Adrenal gland (tissue), 19 donors: ENCODE measurements at places on chromosomes 16 and 17. TPM values are rescaled to one million over a fixed set of nuclear protein-coding genes. Genes with fewer than 3 reads are reported as not detected.

DNA sequence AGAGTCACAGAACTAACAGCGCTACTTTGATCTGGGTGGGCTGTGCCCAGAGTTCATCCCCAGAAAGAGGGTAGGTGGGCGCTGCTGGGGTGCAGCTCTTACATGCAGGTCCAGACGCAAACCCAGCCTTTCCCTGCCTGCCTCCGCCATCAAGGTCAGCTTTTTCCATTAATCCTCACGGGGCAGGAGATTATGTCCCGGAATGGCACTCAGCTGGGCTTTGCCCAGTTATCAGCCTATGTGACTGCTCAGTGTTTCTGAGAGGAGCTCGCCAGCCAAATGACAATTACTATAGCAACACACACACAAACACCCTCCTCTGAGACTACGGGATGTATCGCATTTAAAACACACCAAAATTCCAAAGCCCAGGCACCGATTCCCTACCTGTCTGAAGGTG lies 20.1 kb downstream of the GLYR1 start:
- DNase-seq: peak; percentile 74
- H3K4me3 ChIP-seq: no peak overlapping the region
- H3K36me3 ChIP-seq: peaks cover 98% of the 10 kb centered on the region
- no peak overlapping the region for H3K27ac ChIP-seq
- peaks cover 12% of the 10 kb centered on the region for H3K4me1 ChIP-seq

GRCh38 chr17:30207655-30208054 lies 27.8 kb downstream of the SLC6A4 start:
- no peak for DNase-seq
- H3K4me1 ChIP-seq: no peaks in the 10 kb centered on the region
- peaks cover 6% of the 10 kb centered on the region for H3K27me3 ChIP-seq
- no peaks in the 10 kb centered on the region for H3K36me3 ChIP-seq
- no peak overlapping the region for H3K27ac ChIP-seq

DNA sequence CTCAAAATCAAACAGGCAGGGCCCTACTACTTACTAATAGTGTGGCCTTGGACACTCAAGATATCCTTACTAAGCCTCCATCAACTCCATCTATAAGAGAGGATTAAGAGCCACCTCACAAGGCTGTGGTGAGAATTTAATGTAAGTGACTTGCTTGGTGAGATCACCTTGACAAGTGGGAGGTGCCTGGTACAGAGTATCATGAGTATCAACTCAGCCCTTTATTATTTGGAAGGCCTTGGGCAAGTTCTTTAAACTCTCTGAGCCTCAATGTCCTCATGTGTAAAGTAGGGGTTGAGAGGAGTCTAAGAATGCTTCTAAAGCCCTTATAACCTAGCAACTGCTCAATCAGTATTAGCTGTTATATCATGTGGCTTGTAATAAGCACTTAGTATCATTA lies 15.0 kb downstream of the THUMPD1 start:
- H3K4me1 ChIP-seq: no peaks in the 10 kb centered on the region
- no peaks in the 10 kb centered on the region for H3K36me3 ChIP-seq
- no peaks in the 10 kb centered on the region for H3K27me3 ChIP-seq
- H3K4me3 ChIP-seq: no peak overlapping the region
- no peak overlapping the region for H3K27ac ChIP-seq
- no peak for DNase-seq

- no peaks in the 10 kb centered on the region for H3K4me1 ChIP-seq
- no peak for DNase-seq
- no peak overlapping the region for H3K4me3 ChIP-seq
Measured at GRCh38 chr16:72129976-72130656, 36.5 kb downstream of the DHX38 start.

DNA sequence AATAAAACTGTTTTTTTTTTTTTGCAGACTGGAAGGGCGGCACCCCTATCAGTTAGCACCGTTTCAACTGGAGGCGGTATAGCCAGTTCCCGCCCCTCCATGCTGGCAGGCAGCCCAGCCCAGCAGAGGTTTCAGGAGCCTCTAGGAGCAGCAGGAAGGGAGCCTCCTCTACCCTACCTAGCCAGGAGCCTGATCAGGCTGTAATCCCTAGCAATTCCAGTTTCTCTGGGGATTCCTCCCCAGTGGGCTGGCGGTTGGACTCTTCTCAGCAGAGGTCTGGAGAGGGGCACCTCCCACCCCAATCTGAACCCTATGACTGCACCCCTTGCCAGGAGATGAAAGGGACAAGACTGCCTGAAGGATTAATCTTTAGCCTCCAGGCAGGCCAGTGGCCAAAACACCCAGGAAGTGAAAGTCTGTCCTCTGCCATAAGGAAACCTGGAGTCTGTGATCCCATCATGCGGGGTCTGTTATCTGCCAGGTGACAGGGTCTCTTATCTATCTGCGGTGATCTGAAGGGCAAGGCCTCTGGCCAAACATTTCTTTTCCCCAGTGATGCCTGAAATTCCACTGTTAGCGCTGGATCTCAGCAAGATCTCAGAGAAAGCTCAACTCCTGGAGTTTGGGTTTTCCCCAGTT lies 4.9 kb upstream of the CDH1 start:
- H3K4me1 ChIP-seq: peaks cover under 1% of the 10 kb centered on the region
- H3K4me3 ChIP-seq: no peak overlapping the region
- no peaks in the 10 kb centered on the region for H3K36me3 ChIP-seq
- no peak for DNase-seq
- peaks cover 18% of the 10 kb centered on the region for H3K27me3 ChIP-seq

GRCh38 chr17:70071127-70071526 lies 3.9 kb upstream of the KCNJ16 start:
- H3K4me3 ChIP-seq: no peak overlapping the region
- H3K4me1 ChIP-seq: peaks cover 6% of the 10 kb centered on the region
- no peak overlapping the region for H3K27ac ChIP-seq
- no peaks in the 10 kb centered on the region for H3K36me3 ChIP-seq

Gene STH
- total RNA-seq: not detected

Gene NIP7
- total RNA-seq: 10.5 TPM

Gene ENKD1
- total RNA-seq: 17.0 TPM

Gene MT4
- not detected for total RNA-seq

Gene SLC43A2
- total RNA-seq: 12.7 TPM
